ENCODE measurements at places on chromosomes 12 and 14.

GRCh38 chr14:52918486-52918885 lies 32.4 kb downstream of the FERMT2 start:
- DNase-seq = no peak

- DNase-seq = no peak
These were observed 5.8 kb downstream of the DICER1 start for GRCh38 chr14:95151561-95151960.

DNA sequence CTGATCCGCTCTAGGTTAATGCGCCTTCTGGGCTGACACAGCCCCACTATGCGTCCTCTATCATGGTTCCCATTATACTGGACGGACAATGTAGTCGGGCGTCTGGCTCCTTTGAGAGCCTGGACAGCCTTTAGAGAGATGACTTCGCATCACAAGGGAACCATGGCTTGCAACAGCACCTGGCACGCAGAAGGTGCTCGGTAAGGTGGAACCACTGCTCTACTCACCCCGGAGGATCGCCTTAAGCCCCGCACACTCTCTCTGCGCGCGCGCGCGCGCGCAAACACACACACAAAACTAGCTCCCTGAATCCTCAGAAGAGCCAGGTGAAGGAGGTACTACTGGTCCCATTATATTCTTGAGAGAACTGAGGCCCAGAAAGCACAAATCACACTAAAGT lies 7.1 kb downstream of the MAP3K12 start:
- no peak for DNase-seq

- no peak for DNase-seq
These were observed 33.6 kb downstream of the SSH1 start for GRCh38 chr12:108823804-108824203.

- DNase-seq = no peak
These were observed 61.8 kb downstream of the TECPR2 start for GRCh38 chr14:102424520-102424919.

DNA sequence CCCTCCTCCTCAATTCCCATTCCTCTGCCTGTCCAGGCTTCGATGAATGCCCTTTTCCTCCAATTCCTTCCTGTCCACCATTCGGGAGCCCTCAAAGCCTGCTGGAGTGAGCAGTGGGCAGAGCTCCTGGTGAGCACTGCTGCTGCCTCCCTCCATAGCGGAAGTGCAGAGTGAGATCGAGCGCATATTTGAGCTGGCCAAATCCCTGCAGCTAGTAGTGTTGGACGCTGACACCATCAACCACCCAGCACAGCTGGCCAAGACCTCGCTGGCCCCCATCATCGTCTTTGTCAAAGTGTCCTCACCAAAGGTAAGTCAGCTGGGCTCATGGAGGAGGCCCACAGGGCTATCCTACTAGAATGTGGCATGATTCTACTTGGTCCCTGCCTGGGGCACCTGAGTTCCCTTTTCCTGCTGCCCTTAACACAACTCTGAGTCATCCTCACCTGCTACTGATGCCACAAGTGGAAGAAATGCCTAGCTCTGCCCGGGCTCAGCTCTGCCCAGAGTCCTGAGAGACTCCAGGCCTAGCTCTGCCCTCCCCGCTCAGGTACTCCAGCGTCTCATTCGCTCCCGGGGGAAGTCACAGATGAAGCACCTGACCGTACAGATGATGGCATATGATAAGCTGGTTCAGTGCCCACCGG lies 8.0 kb downstream of the CACNB3 start:
- DNase-seq = no peak

DNA sequence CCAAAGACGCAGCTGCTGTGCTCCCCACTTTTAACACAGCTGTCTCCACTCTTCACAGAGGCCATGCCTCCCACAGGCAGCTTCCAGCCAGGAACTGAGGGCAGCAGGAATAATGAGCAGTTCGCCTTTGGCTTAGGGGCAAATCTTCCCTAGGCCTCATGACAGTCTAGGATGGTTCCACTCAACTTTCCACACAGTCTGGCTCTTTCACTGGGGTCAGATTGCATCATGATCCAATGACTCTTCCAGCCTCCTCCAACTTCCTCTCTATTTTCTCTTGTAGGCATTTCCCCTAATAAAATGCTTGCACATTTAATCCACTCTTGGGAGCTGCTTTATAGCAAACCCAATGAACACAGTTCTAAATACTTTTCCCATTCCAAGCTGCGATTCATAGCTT lies 271.6 kb upstream of the ATP2B1 start:
- no peak for DNase-seq

Measured in K562 (cell line).